ENCODE measurements at places on chromosomes 7 and 10. TPM values are rescaled to one million over a fixed set of nuclear protein-coding genes. Genes with fewer than 3 reads are reported as not detected.

Gene LIPF
- not detected for total RNA-seq

Gene CPEB3
- total RNA-seq, result 0.54 TPM

Gene CALHM3
- total RNA-seq, result not detected

Gene GIMAP4
- not detected for total RNA-seq

Gene MYH16
- 1.3 TPM for total RNA-seq

Gene CREB3L2
- 23.7 TPM for total RNA-seq

DNA sequence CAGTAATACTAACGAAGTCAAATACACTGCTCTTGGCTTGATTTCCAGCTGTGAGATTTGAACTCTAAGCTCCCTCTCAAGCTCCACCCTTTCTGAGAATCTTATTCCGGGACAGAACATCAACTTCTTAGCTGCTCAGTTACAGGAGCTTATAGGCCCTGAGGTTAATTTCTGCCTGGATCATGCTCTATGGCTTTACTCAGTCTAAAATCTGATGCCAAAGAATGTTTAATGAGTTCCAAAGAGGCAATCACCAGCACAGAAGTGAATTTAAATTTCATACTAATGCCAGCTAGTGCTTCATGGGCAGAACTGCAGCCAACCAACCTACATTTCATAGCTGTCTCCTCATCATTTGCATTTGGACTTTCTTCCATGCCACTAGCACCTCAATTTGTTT lies 707.2 kb downstream of the MAGI2 start:
- no peak for DNase-seq

DNA sequence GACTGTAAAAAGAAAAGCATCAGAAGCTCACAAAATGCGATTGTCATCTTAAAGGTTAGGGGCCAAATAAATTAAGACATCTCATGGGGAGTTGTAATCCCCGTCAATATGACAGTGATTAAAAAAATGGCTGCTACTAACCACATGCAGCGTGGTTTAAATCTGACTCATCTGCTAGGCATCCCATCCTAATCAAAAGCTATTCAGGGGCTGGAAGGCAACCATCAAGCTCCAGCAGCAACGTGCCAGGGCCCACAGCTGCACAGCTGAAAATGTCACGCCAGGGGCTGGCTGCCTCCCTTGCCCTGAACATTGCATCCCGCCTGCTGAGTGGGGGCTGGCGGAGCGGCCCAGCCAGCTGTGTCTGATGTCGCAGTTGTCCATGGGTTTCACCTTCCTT lies 66.3 kb upstream of the FRMD4A start:
- DNase-seq, result peak; percentile 84

GRCh38 chr10:49373361-49373760 lies 22.5 kb downstream of the DRGX start:
- no peak for DNase-seq

GRCh38 chr10:123582084-123582989 lies 83.8 kb upstream of the GPR26 start:
- no peak for DNase-seq

DNA sequence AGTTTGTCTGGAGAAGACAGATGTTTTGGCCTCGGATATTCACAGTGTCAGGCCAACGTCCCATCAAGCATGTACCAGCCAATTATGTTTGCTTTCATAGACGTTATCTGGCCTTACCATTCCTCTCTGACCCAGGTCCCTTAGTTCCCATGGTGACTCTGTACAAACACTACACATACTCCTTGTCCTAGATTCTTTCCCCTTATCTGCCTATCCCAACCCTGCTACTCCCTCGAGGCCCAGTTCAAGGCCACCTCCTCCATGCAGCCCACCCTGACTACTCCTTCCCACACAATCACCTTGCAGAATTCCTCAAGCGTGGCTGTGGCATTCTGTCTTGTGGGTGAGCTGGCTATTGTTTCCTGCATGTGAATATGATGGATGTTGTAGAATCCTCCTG lies 155.2 kb downstream of the PRKAG2 start:
- DNase-seq, result no peak
